Amniotic stem cell (primary cell): ENCODE measurements at places on chromosomes 2 and 18.

DNA sequence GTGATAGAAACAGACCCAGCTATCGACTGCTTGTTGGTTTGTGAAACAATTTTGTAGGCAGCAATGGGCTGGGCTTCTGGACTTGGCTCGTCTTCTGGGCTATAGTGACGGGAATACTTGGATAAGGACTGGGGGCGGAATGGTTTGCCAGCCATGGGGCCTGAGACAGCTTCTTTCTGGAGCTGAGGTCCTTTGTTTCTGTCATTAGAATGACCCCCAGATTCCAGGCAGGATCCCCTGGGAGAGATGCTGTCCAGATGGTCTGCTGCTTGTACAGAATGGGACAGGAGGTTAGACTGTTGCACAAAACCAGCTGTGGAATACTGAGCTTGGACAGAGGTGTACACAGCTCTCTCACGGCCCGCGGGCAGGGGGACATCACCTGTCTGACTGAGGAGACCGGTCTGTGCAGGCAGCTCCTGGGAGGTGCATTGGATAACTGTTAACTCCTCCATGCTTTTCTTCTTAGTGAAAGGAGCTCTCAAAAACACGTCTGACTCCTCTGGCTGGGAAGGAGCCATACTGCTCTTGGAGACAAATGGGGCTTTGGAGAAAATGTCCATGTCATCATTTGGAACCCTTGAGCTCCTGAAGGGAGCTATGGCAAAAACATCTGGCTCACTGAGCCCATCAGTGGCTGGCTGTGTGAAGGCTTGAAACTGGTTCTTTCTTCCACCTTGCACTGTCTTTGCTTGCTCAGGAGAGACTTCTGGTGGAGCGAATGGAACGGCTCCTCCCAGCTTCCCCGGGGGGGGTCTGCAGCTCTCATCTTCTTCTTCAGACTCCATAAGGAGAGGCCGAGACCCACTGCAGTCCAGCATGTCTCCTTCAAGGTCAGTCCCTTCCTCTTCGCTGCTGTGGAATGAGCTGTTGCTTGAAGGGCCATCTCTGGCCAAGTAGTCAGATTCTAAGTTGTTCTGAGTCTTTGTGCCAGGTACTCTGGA is 28.6 kb upstream of the NFU1 start:
- DNase-seq = no peak

DNA sequence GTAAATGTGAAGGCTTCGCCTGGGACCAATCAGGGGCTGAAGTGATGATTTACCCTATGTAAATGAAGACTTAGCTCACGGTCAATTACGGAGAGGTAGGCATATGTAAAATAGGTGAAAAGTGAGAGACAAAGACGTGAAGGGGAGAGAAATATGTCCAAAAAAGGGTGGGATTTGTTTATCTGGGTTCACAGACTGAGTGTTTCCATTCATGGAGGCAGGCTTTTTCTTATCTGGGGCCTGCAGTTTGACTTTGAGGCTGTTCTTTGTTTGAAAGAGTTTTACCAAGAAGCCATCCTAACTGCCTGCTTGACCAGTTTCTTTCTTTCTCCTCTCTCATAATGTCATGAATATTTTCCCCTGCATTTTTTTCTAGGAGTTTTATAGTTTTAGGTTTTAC is 202.7 kb downstream of the NYAP2 start:
- DNase-seq = no peak

- DNase-seq = no peak
Observed at GRCh38 chr2:2271469-2271941, 59.6 kb downstream of the MYT1L start.

- DNase-seq = no peak
Observed at GRCh38 chr2:9807056-9807455, 36.2 kb upstream of the TAF1B start.

GRCh38 chr2:152466980-152467676 is 132.2 kb downstream of the FMNL2 start:
- no peak for DNase-seq

GRCh38 chr2:143499061-143499460 is 369.8 kb downstream of the ARHGAP15 start:
- no peak for DNase-seq

DNA sequence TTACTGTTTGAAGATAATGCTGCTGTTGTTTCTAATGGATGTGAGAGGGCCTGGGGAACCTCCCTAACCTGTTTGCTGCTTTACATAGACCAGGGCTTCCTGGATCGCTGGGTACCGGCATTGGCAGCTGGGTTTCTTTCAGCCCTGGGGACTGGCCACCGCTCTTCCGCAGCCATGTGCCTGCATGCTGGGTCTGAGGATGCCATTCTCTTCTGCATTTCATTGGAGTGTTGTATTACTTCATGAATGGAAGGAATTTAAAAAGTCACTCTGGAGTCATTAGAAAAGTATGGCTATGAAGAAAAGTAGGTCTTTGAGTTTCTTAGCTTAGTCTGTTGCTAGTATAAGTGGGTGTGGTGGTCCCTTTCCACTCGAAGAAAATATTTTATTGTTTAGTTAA is 107.3 kb upstream of the MGAT5 start:
- DNase-seq = peak; percentile 26

DNA sequence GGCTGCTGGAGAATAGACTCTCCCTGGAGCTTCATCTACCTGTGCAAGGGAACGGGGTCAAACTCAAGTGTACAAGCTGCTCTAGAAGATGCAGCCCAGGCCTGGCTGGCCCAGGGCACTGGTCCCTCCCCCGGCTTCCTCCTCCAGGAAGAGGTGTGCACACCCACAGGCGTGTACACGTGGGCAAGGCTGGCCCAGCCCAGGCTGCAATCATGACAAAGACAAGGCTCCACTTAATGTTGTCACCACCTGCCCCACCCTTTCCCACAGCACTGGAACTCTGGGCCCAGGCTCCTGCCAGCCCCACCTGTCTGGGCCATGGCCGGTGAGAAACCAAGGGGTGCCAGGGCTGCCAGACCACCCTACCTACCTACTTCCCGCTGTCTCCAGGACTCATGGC is 29.6 kb upstream of the ALPP start:
- no peak for DNase-seq

DNA sequence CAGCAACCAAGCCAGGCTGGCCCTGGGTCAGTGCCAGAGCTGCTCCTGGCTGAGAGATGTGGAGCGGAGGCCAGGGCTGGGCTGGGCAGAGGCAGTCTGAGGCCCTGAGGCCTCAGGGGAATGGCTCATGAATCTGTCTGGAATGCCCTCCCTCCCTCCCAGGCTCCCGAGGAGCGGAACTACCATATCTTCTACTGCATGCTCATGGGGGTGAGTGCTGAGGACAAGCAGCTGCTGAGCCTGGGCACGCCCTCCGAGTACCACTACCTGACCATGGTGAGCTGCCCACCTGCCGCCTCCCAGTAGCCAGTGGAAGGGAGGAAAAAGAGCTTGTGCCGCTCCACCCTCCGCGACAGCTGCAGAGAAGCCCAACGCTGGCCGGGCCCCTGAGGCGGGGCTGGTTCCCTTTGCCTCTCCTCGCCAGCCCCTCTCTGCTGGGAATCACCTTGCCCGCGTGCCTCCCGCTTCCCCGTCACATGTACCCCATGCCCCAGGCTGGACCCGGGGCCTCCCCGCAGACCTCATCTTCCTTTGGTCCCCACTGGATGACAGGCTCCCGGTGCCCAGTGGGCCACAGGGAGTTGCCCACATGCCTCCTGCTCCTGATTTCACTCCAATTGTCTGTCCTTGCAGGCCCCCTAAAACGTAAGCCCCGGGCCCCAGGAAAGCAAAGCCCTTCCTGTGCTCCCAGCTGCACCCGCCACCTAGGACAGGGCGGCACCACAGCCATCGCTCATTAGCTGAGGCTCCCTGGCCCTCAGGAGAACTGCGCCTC is 41.1 kb downstream of the MYO7B start:
- DNase-seq = peak; percentile 65

- peak; percentile 32 for DNase-seq
Observed at GRCh38 chr2:96815326-96816126, 542 bp upstream of the CNNM3 start.

DNA sequence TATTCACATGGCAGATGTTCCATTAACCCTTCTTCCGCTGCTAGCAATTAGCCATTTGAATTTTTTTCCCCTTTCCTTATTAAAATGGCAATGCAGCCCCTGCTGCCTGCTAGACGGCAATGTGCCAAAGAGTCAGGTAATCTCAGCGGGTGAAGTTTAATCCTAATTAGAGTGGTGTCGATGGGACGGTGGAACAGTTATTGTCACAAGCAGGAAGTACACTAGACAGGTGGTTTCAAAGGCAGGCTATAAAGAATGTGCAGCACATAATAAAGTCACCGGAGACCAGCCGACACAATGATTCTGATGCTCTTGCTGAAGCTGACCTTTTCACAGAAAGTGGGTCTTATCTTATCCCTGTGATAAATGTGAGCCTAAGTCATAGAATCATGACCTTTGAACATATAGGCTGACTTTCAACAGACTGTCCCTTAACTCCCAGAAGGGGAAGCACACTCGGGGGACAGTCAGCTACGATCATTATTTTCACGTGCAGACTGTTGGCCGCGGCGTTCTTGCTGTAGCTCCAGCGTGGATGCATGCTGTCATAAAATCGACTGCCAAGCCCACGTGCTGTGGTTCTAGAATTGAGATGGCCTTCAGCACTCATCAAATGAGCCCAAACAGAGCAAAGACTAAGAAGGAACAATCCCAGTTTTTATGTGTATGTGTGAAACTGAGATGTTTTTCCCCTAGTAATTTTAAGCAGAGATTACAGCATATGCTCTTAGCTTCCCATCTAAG is 926.2 kb upstream of the SOX11 start:
- DNase-seq = no peak

GRCh38 chr2:98155716-98156115 is 68.7 kb downstream of the VWA3B start:
- DNase-seq = no peak

GRCh38 chr2:159074605-159075004 is 106.2 kb downstream of the TANC1 start:
- no peak for DNase-seq

- DNase-seq = no peak
Observed at GRCh38 chr2:40396124-40396523, 55.8 kb downstream of the SLC8A1 start.

GRCh38 chr18:10798727-10799550 is 273.1 kb downstream of the NAPG start:
- DNase-seq = no peak

GRCh38 chr2:10709290-10709939 is 12.0 kb upstream of the ATP6V1C2 start:
- DNase-seq = no peak

DNA sequence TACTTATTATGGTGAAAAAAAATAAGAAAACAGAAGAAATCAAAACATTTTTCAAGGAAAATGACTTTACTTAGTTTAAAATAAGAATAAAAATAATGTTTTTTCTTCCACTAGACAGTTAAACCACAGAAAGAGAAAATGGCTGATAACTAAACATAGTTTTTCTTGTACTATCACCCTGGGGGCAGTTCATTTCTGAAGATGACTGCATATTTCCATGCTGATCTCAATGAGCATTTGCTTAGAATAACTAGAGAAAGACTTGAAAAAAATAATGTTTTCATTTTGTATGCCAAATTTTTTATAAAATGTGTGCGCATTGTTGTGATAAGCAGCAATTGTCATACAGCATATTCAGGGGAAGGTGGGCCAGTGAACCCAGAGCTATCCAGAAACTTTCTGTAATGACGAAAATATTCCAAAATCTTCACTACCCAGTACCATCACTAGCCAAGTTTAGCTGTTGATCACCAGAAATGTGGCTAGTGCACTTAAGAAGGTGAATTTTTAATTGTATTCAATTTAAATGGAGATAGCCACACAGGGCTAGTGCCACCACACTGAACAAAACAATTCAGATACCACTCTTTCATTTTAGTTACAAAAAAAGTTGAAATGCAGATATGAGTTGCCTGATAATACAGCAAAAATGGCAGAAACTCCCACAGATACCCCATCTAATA is 513.4 kb upstream of the NETO1 start:
- peak; percentile 47 for DNase-seq

GRCh38 chr2:216855605-216856004 is 4.3 kb downstream of the TNP1 start:
- no peak for DNase-seq

DNA sequence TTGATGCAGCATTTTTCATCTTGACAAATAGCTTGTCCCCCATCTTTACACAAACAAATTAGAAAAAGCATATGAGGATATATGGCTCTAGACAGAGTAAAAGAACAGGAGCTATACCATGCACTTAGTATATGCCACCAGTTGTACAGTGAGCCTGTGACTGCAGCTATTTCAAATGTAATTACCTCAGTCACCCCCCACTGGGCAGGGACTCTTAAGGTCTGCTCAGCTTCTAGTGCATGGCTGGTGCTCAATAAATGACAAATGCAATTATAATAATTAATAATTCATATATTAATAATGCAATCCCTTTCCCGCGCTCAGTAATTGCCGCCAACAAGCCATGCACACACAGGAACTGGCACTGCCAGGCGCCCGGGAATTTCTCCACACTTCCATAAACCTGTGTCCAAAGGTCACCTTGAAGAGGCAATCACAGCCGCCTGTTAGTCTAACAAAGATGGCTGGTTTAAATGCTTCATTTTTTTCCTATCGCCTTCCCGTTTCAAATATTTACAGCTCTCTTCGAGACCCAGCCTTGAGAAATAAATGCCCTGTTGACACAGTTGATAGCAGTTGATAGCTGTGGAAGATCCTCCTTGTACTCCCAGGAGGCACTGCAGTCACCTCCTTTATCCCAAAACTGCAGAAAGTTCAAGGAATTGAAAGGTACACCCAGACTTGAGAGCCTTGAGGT is 156.6 kb downstream of the INO80D start:
- DNase-seq = no peak
